ENCODE measurements at places on chromosomes 2 and 18.

DNA sequence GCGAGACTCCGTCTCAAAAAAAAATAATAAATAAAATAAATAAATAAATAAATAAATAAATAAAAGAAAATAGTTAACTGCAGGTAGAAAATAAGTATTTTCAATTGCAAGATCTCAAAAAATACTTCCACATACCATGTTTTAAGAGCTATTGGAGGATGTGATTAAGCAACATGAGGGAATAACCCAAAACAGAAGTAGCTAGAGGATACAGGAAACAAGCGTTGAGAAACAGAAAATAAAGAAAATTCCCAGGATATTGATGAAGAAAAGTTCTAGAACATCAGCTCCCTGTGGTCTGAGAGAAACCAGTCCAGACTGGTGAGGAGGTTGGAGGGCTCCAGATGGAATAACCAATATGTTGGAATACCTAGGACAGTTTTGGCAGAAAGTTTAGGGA lies 57.3 kb upstream of the RND3 start:
- no peak for DNase-seq

DNA sequence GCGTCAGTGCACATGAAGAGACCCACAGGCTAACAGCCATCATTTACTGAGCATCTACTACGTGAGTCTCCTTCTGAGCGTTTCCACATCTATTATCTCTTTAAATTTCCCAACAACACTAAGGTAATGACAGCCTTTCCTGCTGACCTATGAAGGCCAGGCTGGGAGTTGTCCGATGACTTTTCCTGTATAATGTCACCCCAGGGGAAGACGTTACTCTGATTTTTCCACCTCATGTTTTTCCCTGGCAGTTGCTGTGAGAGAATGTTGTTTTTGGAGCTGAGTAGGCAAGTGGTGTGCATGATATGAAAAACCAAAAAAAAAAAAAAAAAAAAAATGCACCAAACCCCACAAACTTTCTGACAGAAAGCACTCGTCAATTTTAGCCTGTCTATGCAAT lies 207.6 kb downstream of the SLC8A1 start:
- DNase-seq = no peak

DNA sequence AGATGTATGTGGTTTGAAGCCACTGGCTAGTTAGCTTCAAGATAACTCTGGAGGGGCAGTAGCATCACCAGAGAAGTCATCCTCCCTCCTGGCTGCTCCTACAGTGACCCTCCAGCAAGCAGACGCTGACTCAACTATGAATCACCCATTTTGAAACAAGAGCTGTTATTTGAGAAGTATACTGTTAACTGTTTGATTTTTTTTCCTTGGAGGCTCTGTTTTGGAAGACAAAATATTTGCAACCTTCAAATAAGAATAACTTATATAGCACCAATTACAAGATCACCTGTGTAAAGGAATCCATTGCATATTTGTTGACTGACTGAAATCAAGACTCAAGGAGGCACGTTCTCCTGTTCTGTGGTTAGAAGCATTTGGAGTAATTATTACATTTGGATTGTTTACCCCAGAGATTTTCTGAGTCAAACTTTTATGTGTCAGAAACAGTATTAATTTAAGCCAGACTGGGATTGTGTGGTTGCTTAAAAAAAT lies 313.8 kb downstream of the MTX2 start:
- DNase-seq = no peak

- no peak for DNase-seq
Measured at GRCh38 chr2:204775766-204776165, 230.5 kb downstream of the PARD3B start.

- DNase-seq = peak; percentile 62
Measured at GRCh38 chr2:214808981-214809750, at the start of gene BARD1. Gene BARD1 (minus strand): TSS chr2:214809683. CDS start chr2:214809569, 114 bp downstream.

DNA sequence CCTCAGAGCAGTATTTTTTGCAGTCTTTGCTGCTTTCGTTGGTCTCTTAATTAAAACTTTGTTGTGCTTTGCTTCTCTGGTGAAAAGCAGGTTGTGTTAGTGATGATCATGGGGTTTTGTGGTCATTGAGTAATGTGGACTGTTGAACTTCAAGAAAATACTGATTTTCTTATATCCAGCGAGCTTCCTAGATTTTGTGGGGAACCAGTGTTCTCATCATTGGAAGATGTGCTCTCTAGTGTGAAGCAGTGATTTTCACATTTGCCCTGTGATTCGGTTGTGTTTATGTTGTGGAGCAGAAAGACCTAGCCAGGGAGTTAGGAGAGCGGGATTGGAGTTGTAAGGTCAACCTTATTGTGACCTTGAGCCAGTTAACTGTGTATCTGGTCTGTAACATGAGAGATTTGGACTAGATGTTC lies 12.4 kb downstream of the ASAP2 start:
- no peak for DNase-seq

- no peak for DNase-seq
Measured at GRCh38 chr2:36677386-36677785, 19.1 kb upstream of the VIT start.

DNA sequence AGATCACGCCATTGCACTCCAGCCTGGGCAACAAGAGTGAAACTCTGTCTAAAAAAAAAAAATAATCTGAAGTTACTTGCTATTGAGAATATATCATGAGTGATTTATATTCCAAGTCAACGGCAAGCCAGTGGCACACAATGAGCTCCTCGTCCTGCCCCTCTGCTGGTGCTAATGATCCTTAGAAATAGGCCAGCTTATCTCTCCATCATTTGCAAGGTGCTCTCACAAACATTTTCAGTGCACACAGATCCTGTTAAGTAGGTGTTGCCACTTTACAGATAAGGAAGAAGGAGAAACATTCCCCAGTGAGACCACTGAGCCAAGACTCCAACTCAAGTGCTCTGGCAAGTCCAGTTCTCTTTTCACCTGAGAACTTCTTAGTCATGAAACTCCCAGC lies 91.3 kb upstream of the GPR45 start:
- DNase-seq = no peak

DNA sequence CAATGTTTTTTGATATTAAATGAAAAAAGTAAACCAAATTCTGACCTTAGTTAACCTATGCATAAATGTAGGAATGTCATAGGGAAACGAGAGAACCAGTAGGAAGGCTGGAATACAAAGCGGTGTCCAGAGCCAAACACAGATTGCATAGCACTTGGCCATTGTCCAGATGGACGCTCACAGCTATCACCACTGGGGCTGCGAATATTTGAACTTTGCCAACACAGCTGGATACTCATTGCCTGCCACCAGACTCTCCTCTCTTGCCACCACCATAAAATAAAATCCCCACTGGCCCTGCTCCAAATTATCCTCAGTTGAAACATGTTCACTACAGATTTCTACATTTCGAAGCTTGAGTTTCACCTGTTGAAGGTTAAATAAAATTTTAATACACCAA lies 159.3 kb upstream of the GULP1 start:
- DNase-seq = no peak

DNA sequence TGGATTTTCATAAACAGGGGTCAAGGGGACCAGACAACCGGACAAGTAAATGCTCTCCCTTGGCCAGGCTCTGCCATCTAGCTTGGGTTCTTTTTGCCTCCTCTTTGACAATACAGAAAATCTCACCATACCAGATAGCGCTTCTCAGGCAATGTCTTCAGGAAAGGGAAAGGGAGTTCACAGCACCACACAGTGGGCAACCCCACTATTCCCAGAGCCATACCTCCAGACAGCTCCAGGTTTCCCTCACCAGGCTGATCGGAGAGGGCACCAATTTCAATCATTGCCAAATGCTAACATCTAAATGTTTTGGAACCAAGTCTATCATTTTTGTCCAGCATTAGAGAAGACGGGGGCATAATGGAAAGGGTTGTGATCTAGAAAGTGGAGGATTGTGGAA lies 28.1 kb downstream of the CCDC68 start:
- no peak for DNase-seq

GRCh38 chr2:1936427-1936980 lies 192.2 kb upstream of the PXDN start:
- no peak for DNase-seq

GRCh38 chr18:6428851-6429395 lies 14.2 kb upstream of the L3MBTL4 start:
- no peak for DNase-seq

GRCh38 chr2:10481666-10482157 lies 33.6 kb upstream of the ODC1 start:
- DNase-seq = no peak

DNA sequence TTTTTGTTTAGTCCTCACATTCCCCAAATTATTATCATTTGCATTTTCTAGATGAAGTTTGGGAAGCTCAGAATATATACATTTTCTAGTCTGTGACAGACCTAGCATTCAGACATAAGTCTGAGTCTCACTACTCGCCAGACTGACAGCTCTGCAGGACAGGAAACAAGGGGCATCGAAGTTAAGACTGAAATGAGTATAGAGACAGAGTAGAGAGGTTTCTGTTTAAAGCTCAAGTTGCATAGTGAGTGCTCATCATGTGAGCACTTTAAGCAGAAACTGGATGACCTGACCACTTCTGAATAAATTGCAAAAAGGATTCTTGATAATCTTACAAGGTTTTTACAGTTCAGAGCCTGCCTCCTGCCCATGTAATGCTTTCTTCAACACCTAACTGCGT lies 1.1 kb downstream of the HADHB start:
- DNase-seq = no peak

Measured in activated naive CD4-positive, alpha-beta T cell (primary cell).